ACHN (cell line): ENCODE measurements at places on chromosomes 16 and 17.

DNA sequence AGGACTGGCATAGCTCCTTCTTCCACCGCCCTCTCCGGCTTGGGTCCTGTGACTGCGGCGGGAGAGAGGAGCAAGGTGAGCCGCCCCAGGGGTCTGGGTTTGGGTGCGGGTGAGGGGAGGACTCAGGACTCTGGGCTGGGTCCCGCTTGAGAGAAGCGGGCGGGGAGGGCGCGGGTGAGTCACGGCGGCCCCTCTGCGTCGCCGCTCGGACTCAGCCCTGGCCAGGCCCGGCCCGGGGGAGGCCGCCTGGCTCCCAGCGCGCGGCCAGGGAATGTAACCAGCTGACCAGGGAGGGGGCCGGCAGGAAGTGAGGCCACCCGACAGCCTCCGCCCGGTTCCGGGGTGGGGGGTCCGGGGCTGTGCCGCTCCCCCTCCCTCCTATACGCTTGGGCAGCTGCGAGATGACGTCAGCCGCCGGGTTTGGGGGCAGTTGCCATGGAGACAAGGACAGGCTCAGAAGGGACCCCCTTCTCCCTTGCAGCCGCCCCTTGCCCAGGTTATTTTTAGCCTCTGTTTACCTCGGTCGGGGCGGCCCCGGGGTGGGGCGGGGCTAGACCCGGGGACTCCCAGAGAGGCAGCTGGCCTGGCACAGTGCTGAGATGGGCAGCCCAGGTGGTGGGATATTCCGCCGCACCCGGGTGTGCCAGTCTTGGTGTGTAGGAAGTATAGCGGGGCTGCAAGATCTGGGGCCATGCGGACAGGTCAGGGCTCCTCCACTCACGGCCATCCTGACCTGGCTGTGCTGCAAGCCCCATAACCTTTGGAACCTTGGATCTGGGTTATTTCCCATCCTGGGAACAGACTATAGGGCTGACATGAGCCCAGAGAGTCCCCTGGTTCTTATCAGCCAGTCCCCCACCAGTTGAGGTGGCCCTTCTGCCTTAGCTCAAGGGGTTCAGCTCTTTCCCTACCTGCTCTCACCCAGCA lies 1.6 kb downstream of the RIPOR1 start:
- peak; percentile 78 for DNase-seq

DNA sequence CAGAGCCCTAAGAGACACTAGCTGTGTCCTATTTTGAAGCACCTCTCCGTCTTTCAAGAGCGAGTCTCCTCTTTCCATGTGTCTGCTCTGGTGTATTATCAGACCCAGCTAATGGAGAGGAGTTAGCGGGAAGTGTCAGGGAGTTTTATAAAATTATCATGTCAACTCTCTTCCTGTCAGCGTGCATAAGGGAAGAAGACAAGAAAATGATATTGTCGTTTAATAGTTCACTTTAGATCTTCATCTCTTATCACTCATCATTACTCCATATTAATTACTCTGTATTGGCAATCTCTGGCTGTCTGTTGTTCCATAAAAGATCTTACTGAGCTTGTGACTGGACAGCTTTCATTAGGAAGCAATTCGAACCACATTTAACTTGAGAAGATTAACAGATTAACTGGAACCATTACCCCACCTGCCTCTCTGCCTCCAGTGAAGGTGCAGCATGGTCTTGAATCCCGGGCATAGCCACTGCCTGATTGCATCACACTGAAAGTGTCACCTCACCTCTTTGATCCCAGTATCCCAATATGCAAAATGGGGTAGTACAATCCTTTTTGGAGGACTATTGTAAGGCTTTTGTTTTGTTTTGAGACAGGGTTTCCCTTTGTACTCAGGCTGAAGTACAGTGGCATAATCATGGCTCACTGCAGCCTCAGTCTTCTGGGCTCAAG lies 121.1 kb downstream of the TMEM114 start:
- no peak for DNase-seq

DNA sequence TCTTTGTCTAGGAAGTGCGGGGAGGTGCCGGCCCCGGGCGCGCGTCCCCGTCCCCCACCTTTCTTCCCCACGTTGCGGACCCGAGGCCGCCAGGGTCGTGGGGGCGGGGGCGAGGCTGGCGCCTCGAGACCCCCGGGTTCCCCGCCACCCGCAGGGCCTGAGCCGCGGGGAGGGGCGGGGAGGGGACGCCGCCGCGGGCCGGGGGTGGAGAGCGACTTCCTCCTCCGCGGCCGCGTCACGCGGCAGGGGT lies 1.8 kb upstream of the ACTG1 start:
- DNase-seq, result no peak

GRCh38 chr17:14091367-14091766 lies 22.1 kb downstream of the COX10 start:
- no peak for DNase-seq

DNA sequence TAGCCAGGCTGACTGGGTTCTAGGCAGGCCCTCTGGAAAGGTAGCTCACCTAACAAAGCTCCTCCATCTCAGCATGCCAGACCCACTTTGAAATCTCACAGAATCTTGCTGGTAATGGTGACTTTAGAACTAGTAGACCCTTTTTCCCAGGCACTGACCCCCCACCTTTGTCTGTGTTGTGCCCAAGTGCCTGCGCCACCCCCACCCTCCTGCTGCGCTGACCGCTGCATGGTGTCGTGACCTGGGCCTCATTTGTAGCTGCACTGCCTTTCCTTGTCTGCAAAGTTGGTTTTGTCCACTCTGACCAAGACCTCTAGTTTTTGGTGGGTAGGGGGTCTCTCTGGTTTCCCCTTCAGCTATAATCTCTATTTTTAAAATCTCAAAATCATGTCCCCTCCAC lies 6.8 kb downstream of the ATXN1L start:
- no peak for DNase-seq

DNA sequence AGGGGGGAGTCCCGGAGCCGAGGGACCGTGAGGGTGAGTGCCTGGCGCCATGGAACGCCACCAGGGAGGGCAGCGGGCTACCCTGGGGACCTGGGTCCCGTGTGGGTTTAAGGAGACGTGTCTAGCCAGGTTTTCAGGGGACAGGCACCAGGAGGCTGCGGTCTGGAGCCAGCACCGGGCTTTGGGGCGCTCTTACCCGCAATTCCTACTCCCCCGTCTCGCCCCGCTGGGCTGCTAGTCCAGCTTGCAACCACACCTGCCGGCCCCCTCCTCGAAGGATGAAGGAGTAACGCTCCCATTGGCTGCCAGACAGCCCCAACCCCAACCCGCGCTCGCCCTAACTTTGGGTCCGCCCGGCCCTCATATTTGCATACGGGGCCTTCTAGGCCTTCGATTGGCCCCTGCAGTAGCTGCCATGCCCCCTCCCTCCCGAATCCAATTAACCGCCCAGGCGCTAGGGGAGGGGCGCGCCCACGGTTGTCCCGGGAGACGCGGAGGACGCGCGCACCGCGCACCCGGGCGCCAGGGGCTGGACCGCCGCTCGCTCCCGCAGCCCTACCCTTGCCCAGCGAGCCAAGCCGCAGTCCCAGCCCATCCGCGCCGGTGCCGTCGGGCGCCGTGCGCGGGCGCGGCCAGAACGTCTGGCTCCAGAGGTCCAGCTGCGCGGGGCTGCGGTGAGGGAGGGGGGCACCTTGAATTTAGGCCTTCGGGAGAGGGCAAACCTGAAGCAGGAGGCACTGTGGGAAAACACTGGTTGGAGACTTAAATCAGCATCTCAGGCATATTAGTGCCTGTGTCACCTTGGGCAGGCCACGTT lies at the start of gene TTLL6:
TTLL6 (minus strand) TSS at position 456 of the 817 bp plus-strand sequence; CDS start at position 299, 157 bp downstream.
- DNase-seq, result peak; percentile 94

DNA sequence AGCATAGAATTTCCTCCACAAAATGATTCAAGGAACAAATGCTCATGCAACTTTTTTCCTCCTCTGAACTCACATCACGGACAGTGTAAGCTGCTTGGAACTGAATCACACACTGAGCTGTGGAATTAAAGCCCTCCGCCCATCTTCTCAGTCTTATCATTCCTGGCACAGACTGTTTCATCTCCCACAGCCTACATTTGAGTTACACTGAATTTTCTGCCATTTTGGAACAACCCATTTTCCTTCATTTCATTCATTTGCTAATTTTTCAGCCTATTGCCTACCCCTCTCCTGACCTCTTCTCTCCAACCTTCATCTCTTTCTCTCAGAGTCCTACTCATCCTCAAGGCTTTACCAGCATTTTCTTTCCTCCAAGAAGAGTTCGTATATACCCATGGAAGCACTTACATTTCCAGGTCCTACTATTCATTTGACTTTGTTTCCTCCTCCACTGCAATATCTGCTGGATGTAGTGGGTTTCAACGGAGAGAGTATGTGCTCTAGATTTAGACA lies 39.1 kb upstream of the TOM1L1 start:
- no peak for DNase-seq

- no peak for DNase-seq
These were observed 2.7 kb downstream of the RUSF1 start for GRCh38 chr16:31505483-31505882.

DNA sequence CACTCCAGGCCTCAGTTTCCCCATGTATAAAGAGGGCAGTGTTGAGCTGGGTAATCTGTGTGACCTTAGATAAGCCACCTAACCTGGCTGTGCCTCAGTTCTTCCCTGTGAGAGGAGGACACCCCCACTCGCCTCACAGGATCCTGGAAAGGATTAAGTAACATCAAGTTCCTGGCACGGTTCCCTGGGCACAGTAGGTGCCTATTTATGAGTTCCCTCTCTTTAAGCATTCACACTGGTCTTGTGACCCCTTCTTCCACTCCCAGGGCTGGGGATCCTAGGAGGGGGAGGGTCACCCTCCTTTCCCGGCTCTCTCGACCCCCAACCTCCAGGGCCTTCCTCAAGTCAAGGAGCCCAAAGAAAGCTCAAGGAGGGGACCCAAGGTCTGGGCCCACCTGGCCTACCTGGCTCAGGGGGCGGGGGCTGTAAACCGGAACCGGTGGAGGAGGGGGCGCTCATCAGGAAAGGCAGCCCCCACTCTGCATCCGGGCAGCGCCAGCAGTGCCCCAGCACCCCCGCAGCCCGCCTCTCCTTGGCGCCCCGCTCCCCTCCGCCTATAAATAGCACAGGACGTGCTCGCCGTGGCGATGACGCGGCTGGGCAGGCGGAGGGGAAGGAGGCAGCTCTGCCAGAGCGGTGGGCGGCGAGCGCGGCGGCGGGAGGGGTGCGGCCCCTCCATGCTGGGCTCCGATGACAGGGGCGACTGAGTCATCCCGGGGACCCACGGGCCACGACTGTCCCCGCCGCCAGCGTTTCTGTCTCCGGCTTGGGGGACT lies 9.4 kb downstream of the RPL19 start:
- peak; percentile 32 for DNase-seq

DNA sequence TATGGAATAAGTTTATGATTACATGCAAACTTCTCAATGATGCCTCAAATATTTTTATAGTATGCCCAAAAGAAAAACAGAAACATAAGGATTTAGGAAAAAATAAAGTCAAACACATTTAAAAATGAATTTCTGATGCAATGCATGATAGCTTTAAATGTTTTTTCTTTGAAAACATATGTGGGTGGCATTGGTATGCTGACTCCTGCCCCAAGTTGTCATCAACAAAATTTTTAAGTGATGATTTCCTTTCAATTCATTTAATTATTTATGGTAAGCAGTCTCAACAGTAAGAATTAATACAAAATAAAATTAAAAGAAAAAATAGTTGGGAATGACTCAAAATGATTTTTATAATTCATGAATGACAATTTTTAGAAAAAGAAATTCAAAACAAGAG lies 104.9 kb downstream of the CEP112 start:
- DNase-seq, result no peak

DNA sequence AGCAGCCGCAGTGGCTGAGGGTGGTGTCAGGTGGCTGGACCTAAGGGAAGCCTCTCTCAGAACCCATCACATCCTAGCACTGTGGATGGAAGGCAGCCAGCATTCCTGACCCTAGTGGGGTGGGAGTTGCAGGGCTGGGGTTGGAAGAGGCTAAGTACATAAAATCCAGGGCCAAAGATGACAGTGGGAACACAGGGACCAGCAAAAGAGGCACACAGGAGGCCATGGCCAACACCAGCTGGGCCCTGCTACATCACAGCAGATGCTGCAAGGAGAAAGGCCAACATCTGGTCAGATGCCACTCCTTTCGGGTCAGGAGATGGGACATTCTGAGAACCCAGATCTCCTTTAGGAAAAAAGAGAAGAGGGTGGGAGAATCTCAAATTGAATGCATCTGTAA lies 415.4 kb downstream of the SLC39A11 start:
- DNase-seq, result no peak

- no peak for DNase-seq
These were observed 38.4 kb downstream of the SOX9 start for GRCh38 chr17:72158895-72159885.

GRCh38 chr17:78360371-78361224 lies 721 bp upstream of the SOCS3 start:
- peak; percentile 92 for DNase-seq

DNA sequence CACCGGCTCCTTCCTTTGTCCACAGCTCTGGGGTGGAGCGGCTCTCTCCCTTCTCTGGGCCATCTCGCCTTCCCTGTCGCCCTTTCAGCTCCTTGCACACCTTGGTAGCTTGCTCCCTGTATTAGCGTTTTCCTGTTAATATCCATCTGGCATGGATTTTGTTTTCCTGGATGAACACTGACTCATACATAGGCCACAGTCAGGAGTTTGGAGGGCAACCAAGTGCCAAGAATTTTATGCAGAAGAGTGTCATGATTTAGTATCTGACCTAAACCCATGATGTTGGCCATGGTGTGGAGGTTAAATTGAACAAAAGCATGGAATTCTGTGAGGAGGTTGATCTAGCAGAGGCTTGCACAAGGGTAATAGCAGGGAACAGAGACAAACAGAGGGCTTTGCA lies 180.9 kb downstream of the AIPL1 start:
- peak; percentile 36 for DNase-seq

DNA sequence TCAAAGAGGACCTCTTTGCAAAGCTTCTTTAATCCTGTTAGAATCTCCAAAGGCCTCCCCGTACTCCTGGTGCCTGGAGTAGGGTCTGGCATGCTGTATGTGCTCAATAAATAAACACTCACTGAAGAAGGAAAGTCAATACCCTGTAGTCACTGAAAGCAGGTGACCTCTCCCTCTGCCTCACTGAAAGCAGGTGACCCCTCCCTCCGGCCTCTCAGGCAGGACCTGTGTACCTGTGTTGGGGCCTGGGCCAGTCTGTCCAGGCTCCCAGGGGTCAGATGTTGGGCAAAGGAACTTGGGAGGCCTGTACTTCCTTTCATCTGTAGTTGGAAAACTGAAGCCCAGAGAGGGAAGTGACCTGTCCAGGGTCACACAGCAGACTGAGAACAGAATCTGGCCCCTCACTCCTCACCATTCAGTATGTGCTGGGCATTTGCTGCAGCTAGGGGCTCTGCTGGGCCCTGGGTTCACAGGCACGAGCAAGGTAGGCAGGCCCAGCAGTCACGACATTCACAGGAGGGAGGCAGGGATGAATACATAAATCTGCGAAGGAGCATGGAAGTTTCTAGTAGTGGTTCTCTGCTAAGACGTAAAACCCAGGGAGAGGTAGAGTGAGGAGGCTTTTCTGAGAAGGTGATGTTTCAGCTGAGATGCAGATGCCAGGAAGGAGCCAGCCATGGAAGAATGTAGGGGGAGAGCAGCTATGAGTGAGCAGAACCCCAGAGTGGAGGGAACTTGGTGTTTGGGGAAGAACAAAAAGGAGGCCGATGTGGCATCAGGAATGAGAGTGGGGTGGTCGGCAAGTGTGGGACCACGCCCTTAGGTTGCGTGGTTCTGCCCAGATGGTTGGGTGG lies 64.0 kb downstream of the NKD1 start:
- DNase-seq, result no peak

- no peak for DNase-seq
These were observed 32.8 kb downstream of the FBXO31 start for GRCh38 chr16:87350681-87351319.
